ENCODE measurements at places on chromosomes 6 and 20.

GRCh38 chr6:139354189-139354588, 20.3 kb downstream of the CITED2 start:
- no peak for DNase-seq

DNA sequence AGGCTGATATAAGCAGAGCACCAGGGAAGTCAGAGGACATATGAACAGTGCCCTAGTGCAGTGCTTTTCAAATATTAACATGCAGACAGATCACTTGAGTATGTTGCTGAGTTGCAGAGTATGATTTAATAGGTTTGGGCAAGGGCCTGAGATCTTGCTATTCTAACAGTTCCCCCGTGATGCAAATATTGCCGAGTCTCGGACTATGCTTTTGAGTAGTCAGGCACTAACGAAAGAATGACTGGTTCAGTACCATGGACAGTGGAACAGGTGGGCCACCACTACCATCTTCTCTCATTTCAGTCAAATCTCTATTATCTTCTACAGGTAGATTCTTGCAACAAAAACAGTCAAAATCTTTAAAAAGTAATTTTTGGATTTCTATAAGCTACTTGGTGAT, 3.7 kb upstream of the TMEM200A start:
- DNase-seq = peak; percentile 31

DNA sequence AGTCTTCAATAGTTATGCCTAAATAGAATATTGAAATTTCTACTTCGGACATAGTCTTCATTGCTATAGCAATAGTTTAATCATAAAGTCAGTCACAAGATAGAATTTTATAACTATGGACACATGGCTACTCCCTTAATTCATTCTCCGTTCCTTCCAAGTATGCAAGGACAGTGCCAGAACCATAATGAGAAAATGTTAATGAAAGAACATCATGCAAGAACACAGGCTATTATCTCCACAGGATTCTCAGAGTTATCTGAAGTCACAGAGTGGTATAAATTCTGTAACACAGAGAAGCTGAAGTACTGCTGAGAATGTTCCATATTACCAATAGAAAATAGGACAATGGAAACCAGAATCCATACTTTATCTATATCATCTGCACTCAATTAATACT, 826.2 kb downstream of the EPHA7 start:
- no peak for DNase-seq

- DNase-seq = no peak
Observed at GRCh38 chr20:19070026-19070425, 142.4 kb upstream of the SLC24A3 start.

GRCh38 chr20:2133318-2134183, 31.9 kb downstream of the STK35 start:
- no peak for DNase-seq

GRCh38 chr6:133584823-133585222, 304.1 kb upstream of the TCF21 start:
- DNase-seq = no peak

DNA sequence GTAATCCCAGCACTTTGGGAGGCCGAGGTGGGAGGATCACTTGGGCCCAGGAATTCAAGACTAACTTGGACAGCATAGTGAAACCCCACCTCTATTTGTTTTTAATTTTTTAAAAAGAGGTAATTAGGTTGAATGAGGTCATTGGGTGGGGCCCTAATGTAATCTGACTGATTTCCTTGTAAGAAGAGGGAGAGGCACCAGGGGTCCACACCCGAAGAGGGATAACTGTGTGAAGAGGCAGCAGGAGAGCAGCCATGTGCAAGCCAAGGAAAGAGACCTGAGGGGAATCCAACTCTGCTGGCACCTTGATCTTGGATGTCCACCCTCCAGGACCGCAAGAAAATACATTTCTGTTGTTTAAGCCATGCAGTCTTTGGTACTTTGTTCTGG, 63.4 kb downstream of the QRSL1 start:
- DNase-seq = no peak

DNA sequence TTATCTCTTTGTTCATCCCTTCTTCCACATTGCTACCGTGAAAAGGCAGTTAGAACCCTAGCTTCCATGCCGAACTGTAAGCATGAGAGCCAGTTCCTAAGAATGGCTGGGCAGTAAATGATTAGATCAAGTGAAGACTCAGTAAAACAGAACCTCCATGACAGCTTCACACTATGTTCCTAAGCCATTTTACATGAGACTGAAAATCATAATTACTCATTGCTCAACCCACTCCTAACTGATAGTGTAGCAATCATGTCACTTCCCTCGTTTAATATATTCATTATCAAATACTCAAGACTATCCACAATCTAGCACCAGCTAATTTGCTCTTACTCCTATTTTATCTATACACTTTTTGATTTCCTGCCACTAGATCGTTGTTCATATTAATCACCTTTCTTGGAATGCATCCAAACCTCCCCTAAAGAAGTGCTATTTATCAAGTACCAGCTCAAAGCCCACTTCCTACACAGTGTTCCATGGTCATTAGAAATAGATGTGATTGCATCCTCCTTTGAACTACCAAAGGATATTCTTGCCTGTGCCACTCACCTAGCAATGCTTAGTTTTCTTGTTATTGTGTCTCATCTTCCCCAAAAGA, 6.0 kb downstream of the TMEM30A start:
- peak; percentile 21 for DNase-seq

DNA sequence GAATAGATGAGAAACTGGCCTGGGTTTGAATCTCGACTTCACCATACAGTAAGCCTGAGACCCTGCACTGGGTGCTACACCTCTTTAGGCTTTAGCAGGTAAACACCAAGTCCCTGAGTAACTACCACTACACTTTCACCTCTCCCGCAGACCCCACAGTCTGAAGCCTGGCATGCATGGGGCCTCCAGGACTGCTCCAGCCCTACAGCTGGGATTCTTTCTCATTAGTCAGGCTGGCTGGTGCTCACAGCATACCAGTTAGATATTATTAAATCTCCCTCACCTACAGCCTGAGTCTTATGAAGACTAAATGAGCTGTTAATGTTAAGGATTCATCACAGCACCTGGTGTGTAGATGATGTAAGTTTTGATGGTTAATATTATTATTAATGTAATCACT, 388.7 kb downstream of the ARHGAP18 start:
- DNase-seq = no peak

- no peak for DNase-seq
Observed at GRCh38 chr20:63147532-63147931, 68.4 kb downstream of the YTHDF1 start.

DNA sequence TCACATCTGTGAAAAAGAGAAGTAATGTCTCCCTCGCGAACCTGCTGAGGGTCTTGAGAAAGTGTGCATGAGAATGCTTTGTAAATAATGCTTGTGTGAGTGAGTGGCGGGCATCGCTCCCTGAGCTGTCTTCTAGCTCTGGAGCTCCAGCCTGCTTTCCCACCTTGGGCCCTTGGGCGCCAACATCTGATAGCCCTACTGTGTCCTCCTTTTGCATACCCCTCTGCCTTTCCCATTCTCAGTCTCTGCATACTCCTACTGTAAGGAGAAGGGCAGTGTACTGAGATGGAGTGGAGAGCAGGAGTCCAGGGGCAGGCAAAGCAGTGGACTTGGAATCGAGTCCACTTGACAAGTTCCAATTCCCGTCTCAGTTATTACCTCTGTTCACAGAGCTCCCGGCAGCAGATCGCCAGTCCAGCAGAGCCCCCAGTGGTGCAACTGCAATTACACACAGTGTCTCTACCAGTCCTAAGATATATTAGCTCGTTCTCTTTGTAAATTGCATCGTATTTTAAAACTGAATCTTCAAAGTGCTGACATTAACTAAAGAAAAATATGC, 847 bp upstream of the NCR2 start:
- no peak for DNase-seq

GRCh38 chr20:62666736-62667529, 24.6 kb downstream of the SLCO4A1 start:
- DNase-seq = no peak

GRCh38 chr20:47456952-47457724, 44.5 kb upstream of the NCOA3 start:
- DNase-seq = peak; percentile 26

DNA sequence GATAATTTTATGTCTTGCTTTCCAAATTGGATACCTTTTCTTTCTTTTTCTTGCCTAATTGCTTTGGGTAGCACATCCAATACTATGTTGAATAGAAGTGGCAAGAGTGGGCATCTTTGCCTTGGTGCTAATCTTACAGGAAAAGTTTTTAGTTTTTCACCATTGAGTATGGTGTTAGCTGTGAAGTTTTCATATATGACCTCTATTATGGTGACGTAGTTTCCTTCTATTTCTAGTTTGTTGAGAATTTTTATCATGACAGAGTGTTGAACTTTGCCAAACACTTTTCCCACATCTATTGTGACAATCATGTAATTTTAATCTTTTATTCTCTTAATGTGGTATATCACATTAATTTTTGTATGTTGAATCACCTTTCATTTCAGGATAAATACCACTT, 216.1 kb downstream of the LRFN2 start:
- no peak for DNase-seq

GRCh38 chr6:87944541-87944954, 103.1 kb upstream of the SPACA1 start:
- no peak for DNase-seq

GRCh38 chr20:44279228-44279627, 31.8 kb downstream of the FITM2 start:
- DNase-seq = no peak

DNA sequence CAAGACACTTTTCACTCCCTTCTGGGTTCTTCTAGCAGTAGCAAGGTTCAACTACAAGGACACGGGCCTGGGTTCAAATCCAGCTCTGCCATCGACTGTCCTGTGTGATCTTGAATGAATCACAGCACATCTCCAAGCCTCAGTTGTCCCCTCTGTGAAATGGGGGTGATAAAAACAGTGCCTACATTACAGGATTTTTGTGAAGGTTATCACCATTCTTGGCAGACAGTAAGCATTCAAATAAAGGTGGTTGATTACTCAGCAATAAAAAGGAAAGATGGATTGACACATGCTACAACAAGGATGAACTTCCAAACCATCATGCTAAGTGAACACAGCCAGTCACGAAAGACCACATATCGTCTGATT, 6.6 kb upstream of the TGM2 start:
- DNase-seq = no peak

GRCh38 chr20:36399969-36400545, 93.9 kb downstream of the DLGAP4 start:
- DNase-seq = no peak

GRCh38 chr20:40945754-40946450, 82.7 kb upstream of the TOP1 start:
- DNase-seq = no peak

GRCh38 chr6:75396005-75396800, 97.4 kb downstream of the FILIP1 start:
- no peak for DNase-seq

DNA sequence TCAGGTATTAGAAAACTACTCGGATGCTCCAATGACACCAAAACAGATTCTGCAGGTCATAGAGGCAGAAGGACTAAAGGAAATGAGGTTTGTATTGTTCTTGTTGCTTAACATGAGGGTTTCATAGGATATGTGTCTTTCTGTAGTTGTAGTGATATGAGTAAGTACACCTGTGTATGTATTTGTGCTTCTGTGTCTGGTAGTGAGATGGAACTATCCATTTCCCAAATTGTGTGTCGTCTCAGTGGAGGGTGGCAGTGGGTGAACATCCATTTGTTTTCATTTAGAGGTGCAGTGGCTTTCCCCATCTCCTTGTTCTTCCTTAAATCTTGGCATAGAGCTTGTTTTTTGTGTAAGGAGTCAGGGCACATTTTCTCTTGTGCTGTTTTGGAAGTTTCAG, 8.2 kb downstream of the ASXL1 start:
- no peak for DNase-seq

DNA sequence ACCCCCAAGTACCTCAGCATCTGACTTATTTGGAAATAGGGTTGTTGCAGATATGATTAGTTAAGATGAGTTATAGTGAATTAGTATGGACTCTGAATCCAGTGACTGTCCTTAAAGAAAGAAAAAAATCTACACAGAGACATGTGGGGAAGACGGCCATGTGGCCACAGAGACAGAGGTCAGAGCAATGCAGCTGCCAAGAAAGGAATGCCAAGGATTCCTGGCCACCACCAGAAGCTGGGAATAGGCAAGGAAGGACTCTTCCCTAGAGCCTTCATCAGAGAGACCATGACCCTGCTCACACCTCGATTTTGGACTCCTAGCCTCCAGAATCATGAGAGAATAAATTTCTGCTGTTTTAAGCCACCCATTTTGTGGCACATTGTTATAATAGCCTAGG, 81.8 kb downstream of the FYN start:
- DNase-seq = no peak

- peak; percentile 37 for DNase-seq
Observed at GRCh38 chr6:16168858-16169257, 40.0 kb downstream of the MYLIP start.

- DNase-seq = no peak
Observed at GRCh38 chr20:38063911-38064530, 30.5 kb downstream of the RPRD1B start.

DNA sequence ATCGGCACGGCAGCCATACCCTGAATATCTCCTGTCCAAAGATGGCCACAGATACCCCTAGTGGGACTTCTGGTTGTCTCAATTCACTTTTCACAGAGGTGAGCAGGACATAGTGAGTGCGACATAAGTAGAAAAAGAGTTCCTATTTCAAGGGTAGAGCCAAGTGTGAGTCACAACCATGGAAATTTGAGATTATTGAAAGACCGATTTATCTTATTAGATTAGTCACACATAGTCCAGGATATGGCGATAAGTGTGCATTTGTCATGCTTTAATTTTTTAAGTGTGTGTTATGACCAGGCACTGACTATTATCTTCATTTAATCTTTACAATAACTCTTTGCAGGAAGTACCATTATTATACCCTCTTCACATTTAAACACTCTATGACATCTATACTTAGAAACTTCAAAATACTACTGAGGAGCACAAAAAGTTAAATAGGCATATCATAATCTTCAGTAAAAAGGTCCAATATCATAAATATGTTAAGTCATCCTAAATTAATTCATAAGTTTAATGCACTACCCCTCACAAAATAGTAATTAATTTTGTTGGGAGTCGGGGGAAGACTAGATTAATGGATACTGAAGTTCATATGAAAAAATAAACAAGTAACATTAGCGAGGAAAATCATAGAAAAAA, 13.4 kb upstream of the TNFAIP3 start:
- no peak for DNase-seq

DNA sequence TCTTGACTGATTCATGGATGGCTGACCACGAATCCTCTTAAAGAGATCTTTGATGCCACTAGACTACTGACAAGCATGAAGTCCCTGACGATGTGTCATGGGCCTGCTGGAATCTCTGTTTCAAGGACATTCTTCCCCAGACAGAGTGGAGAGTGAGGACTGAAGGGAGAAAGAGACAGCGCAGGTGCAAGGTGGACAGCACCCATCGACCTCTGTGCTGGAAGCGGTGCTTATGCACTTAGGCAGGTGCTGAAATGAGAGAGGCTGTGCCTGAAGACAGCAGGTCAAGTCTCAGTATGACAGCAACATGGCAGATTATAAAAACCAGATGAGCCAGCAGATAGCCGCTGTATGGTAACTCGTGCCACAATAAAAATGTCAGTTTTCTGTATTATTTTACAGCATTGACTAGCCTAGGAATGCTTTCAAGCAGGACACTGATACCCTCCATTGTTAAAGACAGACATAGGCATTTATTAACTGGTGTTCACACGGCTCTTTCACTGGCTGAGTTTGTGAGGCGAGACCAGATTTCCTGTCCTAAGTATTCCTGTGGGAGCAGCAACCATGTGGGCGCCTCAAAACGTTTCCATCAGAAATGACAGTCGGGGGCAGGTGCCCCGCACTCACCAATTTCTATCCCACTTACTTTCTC, 47.5 kb downstream of the FOXC1 start:
- DNase-seq = no peak
